ENCODE measurements at places on chromosomes 6 and 20.

DNA sequence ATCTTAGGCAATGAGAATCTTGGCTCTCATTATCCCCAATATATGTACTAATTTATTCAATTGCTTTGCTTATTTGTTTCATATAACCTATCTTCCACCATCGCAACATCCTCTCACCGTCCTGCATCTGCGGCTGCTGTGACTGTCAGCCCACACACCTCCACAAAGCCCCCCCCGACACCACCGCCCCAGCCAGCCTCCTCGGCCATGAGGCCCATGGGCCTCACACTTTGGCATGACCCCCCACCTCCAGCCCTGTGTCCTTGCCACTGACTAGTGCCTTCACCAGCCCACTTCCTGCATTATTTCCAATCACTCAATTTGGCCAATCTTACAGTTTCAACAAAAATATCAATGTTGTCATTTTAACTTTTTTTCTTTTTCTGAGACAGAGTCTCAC, 60.7 kb upstream of the TOX2 start:
- DNase-seq, result no peak

GRCh38 chr6:106530026-106530425, 99.3 kb downstream of the RTN4IP1 start:
- no peak for DNase-seq

DNA sequence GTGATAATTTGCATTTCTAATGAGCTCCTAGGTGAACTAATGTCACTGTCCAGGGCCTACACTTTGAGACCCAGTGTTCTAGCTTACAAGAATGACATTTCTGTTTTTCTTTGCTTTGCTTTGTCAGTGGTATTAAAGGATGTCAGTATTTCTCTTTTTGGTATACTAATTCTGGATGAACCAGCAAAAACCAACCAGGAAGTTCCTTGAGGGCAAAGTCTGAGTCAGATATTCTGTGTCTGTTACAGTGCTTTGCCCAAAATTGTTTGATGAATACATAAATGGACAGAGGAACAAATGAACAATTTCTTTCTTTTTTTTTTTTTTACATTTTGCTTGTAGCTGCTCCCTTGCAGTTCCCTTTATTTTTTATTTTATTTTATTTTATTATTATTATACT, 15.4 kb downstream of the COQ3 start:
- DNase-seq, result no peak

GRCh38 chr6:92110403-92110802, 1309.0 kb downstream of the EPHA7 start:
- DNase-seq, result no peak
